ENCODE measurements at places on chromosomes 6 and 20.

GRCh38 chr6:5138995-5139827 lies 54.1 kb downstream of the PPP1R3G start:
- no peak for DNase-seq

GRCh38 chr20:16368645-16369292 lies 204.5 kb downstream of the KIF16B start:
- peak; percentile 49 for DNase-seq

- peak; percentile 87 for DNase-seq
These were observed 111.9 kb downstream of the HIVEP2 start for GRCh38 chr6:142833054-142833453.

GRCh38 chr6:137307163-137307854 lies 88.1 kb upstream of the IFNGR1 start:
- no peak for DNase-seq

DNA sequence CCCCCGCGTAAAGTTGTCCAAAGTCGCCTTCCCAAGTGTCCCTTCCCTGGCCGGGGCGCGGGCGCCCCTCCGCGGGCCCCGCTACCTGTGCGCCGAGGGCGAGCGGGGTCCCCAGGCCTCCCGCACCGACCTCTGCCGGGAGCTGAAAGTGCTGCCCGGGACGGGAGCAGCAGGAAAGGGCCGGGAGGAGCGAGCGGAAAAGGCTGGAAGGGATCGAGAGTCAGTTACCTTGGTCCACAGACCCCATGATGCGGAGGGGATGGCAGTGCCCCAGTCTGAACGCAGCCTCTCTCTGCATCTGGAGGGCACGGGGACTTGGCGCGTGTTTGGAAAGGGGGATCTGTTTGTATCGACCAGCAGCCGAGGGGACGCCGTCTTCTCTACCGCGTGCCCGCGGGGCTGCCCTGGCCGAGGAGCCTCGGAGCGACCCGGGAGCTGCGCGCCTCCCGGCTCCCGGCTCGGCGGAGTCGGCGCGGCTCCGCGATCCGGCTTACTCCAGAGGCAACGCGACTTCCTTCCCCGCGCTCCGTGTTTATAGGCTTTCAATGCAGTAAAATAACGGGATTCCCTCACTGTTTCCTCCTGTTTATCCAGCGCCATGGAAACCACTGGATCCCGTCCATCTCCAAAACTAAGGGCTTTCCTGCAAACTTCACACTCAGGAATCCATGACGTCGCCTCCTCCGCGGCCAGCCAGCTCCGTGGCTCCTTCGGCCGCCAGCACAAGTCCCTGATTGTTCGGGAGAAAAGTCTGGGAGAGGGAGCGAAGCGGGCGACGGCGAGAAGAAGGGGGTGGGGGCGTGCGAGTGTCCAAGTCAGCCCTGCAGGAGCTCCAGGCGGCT lies 20.0 kb upstream of the NFATC2 start:
- DNase-seq = peak; percentile 85

- no peak for DNase-seq
These were observed 18.1 kb upstream of the NOL4L start for GRCh38 chr20:32603046-32603726.

DNA sequence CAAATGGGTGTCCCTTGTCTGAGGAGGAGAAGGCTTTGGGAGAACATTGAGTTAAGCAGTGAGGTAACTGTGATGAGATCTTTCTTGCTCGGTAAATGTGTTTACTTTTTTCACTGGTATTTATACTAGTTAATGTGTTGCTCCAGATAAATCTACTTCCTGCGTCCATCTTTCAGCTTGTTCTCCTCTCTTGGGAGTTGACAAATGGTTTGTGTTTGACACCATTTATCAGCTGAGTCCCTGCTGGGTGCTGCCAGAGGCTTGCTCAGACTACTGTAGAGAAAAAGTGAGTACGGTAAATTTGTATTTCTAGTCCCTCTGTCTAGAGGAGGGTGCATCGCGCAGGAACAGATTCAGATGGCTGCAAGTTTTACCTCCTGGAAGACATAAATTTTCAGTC lies 8.3 kb upstream of the PRDM1 start:
- DNase-seq = no peak

- DNase-seq = no peak
These were observed 6.0 kb downstream of the SDC4 start for GRCh38 chr20:45341939-45342854.

DNA sequence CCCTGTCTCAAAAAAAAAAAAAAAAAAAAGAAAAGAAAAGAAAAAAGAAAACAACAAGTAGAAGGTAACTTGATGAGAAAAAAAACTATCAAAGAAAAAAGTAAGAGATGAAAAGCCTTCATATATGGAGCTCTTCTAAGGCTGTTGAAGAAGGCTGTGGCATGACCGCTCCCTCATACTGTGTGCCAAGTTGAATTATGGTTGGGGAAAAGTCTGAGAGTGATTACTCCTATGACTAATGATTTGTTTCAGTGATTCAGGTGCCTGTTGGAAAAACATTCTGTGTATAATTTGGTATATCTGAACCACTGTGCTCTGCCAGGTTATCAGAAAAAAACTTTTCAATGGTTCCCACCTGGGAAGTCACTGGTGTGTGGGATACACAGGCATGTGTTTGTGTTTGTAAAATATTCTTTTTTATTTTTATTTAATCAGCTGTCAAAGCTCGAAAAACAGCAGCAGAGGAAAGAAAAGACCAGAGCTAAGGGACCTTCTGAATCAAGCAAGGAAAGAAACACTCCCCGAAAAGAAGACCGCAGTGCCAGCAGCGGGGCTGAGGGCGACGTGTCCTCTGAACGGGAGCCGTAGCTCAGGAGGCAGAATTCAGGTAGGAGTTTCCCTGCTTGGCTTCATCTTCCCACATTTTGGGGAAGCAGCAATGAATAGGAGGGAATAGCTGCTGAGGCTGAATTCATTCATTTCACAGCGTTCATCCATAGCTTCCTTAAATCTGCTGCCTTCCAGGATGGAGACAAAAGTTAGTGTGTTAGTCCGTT lies 69.7 kb upstream of the SCP2D1 start:
- DNase-seq = no peak

GRCh38 chr20:39338469-39339376 lies 376.6 kb downstream of the DHX35 start:
- no peak for DNase-seq

DNA sequence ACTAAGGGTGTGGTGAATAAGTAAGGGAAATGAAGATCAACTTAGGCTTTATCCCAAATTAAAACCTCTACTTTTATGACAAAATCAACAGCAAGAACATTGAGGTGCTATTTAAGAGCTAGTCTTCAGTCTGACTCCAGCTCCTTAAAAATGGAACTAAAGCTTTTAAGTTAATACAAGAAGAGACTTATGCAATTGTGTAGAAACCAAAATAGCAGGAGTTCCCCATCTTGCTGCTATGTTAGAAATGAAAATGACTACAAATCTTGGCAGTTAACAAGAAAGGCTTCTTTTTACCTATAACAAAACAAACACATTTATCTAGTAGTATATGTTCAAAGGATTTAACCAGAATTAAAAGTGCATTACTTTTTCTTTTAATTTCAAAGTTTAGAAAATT lies 25.7 kb downstream of the HMGN3 start:
- no peak for DNase-seq

GRCh38 chr20:2101057-2101864 lies at the start of gene STK35:
Gene STK35, plus strand, starts transcription at chr20:2101827. Its CDS starts 55 bp downstream, at chr20:2101882.
- DNase-seq = peak; percentile 69

- DNase-seq = no peak
These were observed at the start of gene LST1 for GRCh38 chr6:31586008-31586407. Gene LST1, plus strand, starts transcription at chr6:31586277. Its CDS starts 1,023 bp downstream, at chr6:31587300.

Data from LHCN-M2 (cell line).